Amniotic stem cell (primary cell): ENCODE measurements at places on chromosomes 12 and 14.

DNA sequence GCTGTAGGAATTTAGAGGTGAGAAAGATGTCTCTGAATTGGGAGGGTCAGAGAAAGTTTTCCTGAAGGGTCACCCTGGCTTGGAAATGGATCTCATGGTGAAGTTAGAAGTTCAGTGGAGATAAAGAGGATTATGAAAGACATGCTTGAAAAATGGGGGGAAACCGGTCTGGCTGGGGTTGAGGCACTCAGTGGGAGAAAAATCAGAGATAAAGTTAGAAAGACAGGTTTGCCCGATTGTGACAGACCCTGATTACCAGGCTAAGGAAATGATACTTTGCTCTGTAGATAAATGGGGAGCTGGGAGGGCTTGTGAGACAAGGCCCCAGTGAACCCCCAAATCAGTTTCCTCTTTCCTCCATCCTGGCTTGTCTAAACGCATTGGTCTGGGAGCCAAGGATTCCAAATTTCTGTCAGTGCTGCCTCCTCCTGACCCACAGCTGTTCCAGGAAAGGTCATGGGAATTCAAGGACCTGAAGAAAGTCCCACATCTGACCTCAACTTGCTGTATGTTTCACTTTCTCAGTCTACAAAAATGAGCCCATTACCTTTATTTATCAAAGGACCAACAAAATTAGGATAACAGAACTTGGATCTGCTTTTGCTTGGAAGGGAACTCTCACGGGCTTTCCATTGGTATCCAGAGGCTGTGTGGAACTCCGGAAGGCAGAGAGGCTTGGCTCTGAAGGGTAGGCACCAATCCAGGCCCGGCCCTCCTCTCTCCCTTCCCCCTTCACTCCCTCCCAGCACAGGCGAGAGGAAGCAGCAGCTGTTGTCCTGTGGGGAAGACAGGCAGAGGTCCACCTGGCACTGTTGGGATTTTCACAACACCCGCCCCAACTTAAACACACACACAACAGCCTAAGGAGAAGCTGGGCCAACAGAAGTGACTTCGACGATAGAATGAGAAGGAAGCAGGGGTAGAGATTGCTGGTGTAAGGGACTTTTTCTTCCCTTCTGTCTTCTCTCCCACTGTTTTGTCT lies 3.4 kb upstream of the RNASE7 start:
- DNase-seq, result no peak

DNA sequence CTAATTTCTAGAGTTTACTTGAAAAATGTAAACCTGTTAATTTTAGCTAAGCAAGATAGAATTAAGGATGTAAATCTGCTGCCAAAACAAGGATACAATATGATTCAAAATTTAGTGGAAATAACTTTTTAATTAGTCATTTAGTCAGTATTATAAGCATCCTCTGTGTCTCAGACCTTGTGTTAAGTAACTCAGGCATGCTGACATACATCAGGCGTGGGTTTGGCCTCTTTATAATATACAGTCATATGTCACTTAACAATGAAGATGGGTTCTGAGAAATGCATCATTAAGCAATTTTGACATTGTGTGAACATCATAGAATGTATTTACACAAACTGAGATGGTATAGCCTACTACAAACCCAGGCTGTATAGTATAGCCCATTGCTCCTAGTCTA lies 386.9 kb downstream of the ZFP36L1 start:
- no peak for DNase-seq

GRCh38 chr14:76446921-76447320 lies 71.0 kb downstream of the ESRRB start:
- DNase-seq, result no peak

DNA sequence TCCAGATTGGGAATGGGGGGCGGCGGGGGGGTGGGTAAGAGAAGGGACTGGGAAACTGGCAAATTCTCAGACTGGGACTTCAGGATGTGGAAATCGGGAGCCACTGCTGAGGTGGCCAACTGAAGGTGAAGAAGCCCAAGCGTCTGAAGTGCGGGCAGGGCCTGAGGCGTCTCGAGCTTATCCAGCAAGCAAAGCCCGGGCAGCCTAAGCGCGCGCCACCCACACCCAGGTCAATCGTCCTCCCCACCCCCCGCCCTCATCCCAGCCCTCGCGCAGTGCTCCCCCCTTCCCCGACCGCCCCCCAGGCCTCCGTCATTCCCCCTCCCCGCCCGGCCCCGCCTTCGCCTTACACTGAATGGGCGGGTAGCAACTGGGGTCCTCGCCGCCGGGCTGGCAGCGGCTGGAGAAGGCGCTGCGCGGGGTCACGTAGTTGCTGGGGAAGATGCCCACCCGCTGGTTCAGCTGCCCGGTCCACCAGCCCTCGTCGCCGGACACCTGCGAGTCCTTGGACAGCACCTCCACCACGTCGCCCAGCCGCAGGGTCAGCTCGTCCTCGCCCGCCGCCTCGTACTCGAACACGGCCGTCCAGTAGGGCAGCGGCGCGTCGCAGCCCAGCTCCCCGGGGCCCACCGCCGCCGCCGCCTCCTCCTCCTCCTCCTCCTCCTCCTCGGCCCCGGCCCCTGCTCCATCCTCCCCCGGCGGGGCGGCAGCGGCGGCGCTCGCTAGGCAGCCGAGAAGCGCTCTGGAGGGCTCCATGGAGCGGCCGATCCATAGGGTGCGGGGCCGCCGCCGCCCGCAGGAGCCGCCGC lies 693 bp downstream of the MAP3K9 start:
- no peak for DNase-seq

- DNase-seq, result no peak
These were observed 27.7 kb downstream of the DIO3 start for GRCh38 chr14:101588990-101589389.

GRCh38 chr14:77565289-77565993 lies 51.0 kb downstream of the SPTLC2 start:
- no peak for DNase-seq

- no peak for DNase-seq
These were observed 15.8 kb downstream of the C12orf43 start for GRCh38 chr12:121000530-121000929.

DNA sequence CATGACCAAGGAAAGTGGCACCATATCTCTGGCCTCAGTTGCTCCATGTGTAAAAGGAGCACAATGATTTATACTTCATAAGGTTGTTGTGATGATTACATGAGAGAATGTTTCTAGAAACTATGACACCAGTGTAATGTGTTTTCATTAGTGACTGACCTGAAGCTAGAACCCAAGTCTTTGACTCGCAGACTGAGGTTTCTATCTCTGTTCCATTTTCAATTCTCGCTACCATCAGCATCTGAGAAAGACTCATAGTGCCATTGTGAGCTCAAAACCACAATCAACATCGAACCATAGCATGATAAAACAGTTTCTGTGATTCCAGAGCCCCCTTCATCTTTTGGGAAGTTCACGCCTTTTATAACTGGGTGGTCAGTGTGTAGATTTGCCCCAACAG lies 53.8 kb downstream of the STAB2 start:
- no peak for DNase-seq

GRCh38 chr14:95533391-95533821 lies 1.4 kb upstream of the GLRX5 start:
- no peak for DNase-seq

- no peak for DNase-seq
These were observed 390.6 kb downstream of the KCNH5 start for GRCh38 chr14:62654641-62655040.

- DNase-seq, result no peak
These were observed 128.2 kb downstream of the KLHL28 start for GRCh38 chr14:44833376-44834060.

DNA sequence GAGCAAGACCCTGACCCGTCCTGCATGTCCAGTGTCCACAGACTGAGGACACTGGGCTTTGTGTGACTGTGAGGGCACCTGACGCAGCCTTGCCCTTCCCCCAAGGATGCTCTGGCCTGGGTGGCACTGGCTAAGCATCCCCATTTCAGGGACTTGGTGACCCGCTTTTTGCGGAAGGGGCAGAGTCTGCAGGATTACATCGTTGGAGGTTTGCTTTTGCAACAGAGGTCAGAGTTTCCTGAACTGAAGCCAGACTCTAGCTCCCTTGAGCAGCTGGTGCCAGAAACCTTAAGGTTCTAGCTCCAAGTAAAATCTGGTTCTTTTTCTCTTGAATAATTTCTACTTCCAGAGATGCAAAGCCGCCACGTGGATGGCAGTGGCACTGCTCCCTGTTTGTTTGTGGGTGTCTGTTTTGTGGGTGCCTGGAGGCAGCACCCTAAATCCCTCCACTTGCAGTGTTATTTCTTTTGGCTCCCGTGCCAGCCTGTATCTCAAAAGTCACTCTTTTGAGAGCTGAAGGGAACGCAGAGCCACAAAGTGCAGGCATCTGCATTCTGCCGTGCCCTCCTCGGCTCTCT lies 184.7 kb downstream of the TSPAN9 start:
- no peak for DNase-seq

GRCh38 chr12:107080299-107080698 lies 13.1 kb downstream of the CRY1 start:
- no peak for DNase-seq

- DNase-seq, result peak; percentile 17
These were observed 33.9 kb downstream of the MIA2 start for GRCh38 chr14:39267608-39268005.

- DNase-seq, result no peak
These were observed 52.6 kb downstream of the VRK1 start for GRCh38 chr14:96849733-96850132.

GRCh38 chr12:48601013-48601756 lies 31.3 kb upstream of the LALBA start:
- DNase-seq, result no peak

- DNase-seq, result no peak
These were observed 234.1 kb downstream of the GALC start for GRCh38 chr14:87758876-87759275.

GRCh38 chr12:122942637-122943036 lies 23.6 kb downstream of the ABCB9 start:
- DNase-seq, result no peak

DNA sequence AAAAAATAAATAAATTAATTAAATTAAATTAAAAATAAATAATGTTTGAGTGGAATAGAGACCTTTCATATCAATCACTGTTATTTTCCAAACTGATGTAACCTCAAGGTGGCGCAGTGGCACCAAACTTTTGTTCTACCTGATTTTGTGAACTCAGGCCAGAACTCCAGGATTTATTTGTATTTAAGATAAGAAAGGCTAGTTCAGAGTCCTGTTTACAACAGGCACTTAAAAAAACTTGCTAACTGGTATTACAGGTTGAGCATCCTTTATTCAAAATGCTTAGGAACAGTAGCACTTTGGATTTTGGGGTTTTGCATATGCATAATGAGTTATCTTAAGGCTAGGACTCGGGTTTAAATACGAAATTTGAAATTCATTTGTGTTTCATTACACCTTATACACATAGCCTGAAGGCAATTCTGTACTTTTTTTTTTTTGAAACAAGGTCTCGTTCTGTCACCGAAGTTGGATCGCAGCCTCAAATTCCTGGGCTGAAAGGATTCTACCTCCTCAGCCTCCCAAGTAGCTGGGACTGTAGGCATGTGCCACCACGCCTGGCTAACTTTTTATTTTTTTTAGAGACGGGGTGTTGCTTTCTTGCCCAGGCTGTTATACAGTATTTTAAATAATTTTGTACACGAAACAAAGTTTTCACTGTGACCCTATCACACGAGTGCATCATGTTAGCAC lies 32.4 kb downstream of the YY1 start:
- DNase-seq, result no peak

GRCh38 chr14:104339361-104339760 lies 201.0 kb downstream of the KIF26A start:
- DNase-seq, result no peak

- DNase-seq, result no peak
These were observed 256.9 kb downstream of the SYT1 start for GRCh38 chr12:79121486-79121885.

DNA sequence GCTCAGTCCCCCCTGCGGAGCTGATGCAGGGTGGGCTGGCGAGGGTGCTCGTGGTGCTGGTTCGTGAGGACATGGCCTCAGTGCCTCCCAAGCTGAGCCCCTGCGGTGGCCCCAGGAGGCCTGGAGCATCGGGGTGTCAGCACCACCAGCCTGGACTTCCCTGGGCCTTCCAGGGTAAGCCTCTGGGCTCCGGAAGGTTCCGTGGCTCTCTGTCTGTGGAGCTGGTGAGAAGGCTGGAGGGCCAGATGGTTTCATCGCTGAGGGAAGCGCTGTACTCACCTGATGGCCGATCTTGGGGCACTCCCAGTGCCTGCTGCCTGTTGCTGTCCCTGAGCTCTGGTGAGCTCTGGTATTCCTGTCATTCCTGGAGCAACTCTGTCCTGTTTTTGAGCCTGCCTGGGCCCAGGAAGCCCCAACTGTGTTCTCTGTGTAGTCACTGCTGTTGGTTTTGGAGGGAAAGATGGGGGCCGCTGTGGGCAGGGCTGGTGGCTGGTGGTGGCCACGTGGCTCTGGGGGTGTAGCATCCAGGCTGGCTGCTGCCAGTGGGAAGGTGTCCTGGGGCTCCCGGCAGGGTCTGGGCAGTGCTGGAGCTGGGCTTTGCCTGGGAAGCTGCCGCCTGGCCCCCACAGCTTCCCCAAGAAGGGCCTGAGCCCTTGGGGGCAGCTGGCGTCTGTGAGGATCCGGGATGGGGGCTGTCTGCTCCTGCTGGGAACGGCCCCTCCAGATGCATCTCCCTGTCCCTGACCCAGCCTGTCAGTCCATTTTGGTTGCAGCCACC lies 18.3 kb downstream of the MTA1 start:
- no peak for DNase-seq

- DNase-seq, result no peak
These were observed 102.4 kb upstream of the C14orf180 start for GRCh38 chr14:104477117-104477623.
